ENCODE measurements at places on chromosomes 12 and 14.

DNA sequence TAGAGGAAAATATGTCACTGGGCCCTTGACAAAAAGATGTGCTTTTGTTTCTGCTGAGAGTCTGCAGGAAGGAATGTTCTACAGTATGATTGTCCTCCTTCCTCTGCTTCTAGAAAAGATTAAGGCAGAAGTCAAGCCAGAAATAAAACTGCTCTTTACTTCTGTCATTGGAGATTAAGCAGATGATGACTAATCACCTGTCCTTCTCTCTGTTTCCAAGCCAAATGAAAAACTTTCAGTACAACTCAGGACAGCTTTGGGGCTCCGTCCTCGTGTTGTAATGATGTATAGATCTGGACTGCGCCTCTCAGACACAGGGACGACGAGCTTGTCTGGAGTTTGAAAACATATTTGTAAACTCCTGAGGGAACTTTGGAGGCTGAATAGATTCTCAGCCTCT is 159.3 kb downstream of the DYRK2 start:
- DNase-seq: no peak

DNA sequence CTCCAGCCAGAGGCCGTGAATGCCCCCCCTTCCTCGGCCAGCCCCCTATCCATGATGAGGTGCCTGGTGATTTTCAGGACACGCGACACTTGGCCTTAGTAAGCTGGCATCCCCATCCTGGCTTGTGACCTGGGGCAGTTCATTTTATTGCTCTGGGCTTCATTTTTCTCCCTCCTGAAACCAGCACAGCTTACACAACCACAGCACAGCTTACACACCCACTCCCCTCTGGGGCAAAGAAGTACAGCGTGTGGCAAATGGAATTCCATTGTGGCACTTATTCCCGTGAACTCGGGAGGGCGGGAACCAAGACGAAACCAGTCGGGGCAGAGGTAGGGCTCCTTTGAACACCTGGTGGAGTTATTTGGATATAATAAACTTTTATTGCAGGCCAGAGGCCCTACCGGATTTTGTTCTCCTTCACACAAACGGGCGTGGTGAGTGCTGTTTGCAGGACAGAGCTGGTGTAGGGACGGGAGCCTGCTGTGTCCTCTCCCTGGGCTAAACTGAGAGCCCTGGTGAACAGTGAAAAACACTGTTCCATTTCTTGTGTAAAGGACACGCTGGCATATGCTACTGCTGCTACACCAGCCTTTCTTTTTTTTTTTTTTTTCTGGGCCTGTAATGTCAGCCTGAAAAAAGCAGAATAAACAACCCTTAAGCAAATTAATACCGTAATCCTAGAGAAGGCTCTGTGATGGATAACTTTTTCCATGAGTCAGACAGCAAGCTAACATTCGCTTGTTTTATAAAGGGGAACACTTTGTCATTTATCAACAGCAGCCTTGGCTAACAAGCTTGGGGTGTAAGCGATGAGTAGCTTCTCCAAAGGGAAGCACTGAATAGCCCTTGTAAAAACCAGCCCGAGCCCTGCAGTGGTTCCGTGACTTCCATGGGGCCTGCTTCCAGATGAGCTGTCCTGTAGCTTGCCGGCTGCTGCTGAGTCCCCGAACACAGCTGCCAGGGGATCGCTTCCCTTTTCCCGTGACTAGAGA is 29.3 kb downstream of the CD9 start:
- DNase-seq: no peak

DNA sequence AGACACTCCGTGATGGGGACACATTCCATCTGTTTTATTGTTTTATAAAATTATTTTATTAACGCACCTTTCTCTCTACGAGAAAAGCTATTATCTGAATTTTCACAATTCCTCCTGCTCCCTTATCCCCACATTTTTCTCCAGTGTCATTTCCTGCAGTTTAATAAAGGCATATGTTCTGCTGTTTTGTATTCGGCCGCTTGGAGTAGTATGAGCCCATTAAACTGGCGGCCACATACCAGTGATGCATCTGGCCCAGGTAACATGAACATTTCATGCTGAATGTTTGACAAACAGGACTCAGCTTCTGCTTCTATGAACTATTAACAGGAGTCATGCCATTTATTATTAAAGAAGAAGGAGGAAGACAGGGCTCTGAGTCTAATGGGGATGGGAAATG is 511.0 kb downstream of the TMEM121 start:
- DNase-seq: no peak

DNA sequence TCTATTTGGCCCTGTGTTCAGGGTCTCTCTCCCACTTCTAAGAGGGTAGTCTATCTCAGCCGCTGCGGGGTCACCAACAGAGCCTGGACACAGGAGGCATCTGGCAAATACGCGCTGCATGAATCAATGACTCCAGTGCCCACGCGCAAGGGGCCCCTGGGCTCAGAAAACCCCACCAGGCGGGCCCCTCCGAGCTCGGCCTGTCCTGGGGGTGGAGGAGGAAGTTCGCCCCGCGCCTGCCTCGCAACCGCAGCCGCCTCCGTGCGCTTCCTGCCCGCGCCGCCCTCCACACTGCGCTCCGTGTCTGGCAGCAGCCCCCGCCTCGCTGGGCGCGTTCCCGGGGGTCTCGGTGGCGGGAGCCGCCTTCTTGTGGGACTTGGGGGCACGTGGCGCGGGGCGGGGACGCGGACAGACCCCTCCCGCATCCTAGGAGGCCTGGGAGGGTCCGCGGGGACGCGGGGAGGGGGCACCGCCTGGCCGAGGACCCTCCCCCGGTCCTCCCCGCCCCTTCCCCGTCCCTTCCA is 811 bp upstream of the FBRSL1 start:
- DNase-seq: peak; percentile 13

DNA sequence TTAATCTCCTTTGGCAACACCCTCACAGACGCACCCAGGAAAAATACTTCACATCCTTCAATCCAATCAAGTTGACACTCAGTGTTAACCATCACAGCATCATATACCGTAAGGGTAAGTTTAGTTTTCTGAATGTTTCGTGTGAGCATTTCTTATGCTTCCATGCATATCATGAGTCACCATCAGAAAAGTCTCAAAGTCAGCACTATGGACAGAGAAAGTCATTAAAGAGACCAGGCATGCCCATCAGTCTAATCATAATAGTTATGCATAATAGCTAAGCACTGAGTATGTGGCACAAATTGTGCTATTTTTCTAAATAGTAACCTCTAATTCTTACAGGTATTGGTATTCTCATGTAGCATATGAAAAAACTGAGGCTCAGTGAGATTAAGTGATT is 158.8 kb upstream of the PRMT8 start:
- no peak for DNase-seq

- no peak for DNase-seq
These were observed 13.7 kb upstream of the TMEM106C start for GRCh38 chr12:47949441-47950341.

- DNase-seq: no peak
These were observed 49.2 kb downstream of the SUSD6 start for GRCh38 chr14:69660344-69661193.

DNA sequence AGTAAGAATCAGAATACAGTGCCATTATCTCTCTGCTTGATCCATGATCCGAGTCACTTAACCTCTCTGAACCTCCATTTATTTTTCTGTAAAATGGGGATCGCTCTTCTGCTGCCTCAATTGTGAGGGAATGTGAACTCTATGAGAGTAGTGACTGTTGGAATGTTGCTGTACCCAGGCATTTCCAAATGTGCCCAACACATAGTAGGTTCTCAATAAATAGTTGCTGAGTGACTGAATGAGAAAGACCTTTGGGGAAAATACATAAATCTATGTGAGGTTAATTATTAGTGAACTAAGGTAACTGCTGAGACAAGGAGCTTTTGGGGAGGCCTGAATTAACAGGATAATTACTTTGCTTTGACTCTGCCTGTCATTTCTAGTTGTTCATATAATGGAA is 33.9 kb upstream of the NR1H4 start:
- DNase-seq: no peak

DNA sequence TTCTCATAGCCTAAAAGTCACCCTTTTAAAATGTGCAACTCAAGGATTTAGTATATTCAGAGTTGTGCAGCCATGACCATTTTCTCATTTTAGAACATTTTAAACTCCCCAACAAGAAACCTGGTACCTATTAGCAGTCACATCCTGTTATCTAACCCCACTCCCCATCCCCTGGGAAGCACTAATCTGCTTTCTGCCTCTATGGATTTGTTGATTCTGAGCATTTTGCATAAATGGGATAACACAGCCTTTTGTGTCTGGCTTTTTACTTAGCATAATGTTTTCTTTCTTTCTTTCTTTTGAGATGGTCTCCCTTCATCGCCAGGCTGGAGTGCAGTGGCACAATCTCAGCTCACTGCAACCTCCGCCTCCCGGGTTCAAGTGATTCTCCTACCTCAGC is 38.6 kb upstream of the YY1 start:
- DNase-seq: no peak

GRCh38 chr14:92770484-92770883 is 22.1 kb upstream of the LGMN start:
- no peak for DNase-seq
